ENCODE measurements at places on chromosomes 12 and 14.
A peak's percentile ranks its signal among the peaks of the same experiment; 100 is the strongest.

GRCh38 chr12:64621257-64621942 lies 11.1 kb downstream of the RASSF3 start:
- peak; percentile 27 for ATAC-seq

GRCh38 chr12:76274420-76275083 lies 73.7 kb downstream of the BBS10 start:
- ATAC-seq, result peak; percentile 67

DNA sequence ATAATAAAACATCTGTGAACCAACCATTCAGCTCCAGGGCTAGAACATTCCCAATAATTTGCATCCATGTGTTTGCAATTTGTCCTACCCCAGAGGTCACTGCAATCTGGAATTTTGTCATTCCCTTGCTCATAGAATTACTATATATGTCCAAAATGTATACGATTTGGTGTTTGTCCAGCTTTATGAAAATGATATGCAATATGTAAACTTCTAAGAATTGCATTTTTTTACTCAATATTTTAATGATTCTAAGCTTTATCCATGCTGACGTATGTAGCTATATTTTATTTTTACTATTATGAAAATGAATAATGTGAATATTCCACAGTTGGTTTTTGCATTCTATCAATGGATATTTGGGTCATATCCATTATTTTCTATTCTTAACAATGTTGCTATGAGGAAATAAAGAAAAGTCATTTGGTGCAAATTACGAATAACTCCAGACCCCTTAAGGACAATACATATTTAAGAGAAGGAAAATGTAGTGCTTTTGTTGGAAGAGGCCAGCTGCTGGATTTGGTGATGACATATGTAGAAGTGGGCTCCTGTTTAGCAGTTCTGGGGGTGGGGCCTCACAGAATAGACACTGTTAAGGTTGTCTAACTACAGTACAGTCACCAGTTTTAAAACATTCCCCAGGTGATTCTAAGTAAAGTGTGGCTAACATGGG lies 139.4 kb downstream of the SLC38A4 start:
- no peak for ATAC-seq

DNA sequence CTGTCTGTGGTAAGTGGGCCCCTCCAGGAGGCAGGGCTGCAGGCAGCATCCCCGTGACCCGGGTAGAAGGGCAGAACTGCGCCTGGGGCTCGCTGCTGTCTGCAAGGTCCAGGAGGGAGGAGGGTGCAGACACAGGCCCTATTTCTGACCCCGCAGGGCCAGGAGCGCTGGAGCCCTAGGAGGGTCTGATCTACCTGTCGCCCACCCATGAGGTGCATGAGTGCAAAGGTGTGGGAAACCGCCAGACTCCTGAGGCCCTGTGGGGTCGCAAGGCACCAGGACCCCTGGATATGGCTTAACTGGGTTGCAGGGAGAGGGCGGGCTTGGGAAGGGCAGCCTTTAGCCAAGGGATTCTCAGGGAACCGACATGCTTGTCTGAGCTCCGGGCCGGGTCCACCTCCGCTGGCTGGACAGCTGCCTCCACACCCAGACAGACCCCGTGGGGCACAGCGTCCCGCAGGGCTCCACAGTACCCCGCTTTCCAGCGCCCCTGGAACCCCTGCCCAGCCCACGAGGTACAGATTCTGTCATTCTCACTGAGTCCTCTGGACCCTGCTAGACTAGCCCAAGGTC lies 72.9 kb upstream of the TSPAN11 start:
- ATAC-seq, result no peak

DNA sequence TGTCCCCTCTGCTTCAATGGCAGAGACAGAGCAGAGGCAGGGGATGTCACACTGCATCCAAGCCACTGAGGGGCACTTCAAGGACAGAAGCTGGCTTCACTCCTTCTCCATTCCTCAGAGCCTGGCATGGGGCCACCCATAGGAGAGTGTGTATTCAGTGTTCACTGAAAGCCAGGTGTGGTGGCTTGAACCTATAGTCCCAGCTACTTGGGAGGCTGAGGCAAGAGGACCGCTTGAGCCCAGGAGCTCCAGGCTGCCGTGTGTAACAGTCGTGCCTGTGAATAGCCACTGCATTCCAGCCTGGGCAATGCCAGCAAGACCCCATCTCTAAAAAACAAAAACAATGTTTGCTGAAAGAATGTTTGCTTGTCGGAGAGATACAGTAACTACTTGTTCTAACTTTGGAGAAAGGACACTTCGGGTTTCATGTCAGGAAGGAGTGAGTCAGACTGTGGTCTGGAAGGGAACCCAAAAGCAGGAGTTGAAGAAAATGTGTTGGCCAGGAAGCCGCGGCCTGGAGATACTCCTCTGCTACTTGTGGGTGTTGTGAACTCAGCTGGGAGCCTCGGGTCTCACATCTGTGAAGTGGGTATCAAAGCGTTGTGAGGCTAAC lies 43.4 kb downstream of the ELK3 start:
- peak; percentile 43 for ATAC-seq

GRCh38 chr14:97299661-97300060 lies 502.5 kb downstream of the VRK1 start:
- ATAC-seq, result no peak

- ATAC-seq, result no peak
Measured at GRCh38 chr12:123237646-123238329, 4.6 kb downstream of the MTRFR start.

DNA sequence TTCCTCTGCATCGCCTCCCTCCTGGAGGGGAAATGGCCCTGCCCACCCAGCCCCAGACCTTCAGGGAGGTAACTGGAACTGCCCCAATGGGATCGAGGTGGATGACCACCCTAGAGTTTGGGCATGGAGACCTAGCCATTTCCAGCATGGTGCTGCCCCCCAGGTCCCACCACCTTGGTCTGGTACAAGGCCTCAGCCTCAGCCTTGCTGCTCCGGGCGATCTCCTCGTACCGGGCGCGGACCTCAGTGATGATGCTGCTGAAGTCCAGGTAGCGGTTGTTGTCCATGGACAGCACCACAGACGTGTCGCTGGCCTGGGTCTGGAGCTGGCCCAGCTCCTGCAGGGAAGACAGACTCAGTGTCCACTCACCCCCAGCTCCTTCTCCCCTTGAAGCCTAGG lies 4.4 kb downstream of the KRT78 start:
- no peak for ATAC-seq

DNA sequence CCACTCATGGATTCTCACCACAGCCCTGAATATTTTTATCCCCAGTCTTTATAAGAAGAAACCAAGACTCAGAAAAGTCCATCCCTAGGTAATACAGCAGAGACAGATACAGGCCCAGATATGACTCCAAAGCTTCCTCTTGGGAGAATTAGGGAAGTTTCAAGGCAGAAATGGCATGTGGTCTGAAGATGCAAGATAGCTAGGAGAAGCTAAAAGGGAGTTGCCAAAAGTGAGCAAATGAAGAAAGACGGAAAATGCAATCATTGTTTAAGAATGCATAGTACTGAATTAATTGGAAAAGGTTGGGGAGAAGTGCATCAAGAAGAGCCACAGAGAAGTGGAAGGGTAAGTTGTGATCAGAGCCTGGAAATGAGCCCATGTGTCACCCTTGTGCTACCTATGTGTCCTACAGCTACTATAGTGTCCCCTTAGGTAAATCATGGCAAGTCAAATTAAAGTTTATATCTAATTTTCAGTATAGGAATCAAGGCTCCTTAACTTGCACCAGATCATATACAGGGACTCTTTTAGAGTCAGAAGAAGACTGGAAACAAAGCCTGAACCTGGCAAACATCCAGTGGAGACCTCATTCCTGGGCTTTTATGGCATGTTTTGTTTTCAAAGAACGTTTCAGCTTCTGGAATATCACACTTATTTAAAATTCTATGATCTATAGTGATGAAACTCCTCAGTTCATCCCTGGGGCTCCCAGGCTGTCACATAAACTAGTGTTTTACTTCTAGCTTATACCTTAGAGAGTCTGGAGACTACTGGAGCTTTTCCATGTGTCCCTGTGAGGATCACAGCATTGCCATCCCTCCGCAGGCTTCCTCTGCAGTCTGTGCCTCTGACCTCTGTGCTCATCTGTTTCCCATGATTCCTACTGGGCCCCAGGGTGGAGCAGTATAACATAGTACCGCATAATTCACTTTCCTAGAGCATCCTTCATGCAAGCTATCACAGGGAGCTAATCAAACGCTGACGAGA lies 189.0 kb upstream of the CDKN3 start:
- no peak for ATAC-seq

GRCh38 chr14:31968956-31969698 lies 108.0 kb upstream of the ARHGAP5 start:
- ATAC-seq, result no peak

- no peak for ATAC-seq
Measured at GRCh38 chr12:50642035-50642451, 121.9 kb upstream of the ATF1 start.

- ATAC-seq, result no peak
Measured at GRCh38 chr12:1201886-1202285, 210.9 kb downstream of the ERC1 start.

DNA sequence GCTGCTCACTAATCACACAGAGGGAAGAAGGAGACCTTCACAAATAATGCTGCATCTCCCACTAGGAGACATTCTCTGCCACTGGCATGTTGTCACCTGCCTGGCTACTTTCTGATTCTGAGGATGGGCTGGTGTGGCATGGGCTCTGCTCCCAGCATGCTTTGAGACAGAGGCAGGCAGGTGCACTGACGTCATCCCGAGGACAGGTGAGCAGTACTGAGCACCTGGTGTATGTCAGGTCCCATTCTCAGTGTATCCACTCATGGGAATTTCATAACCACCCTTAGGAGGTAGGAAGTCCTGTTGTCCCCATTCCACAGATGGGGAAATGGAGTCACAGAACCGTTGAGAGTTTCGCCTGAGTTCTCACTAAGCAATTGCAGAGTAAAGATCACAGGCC lies 597.9 kb downstream of the VRK1 start:
- no peak for ATAC-seq

DNA sequence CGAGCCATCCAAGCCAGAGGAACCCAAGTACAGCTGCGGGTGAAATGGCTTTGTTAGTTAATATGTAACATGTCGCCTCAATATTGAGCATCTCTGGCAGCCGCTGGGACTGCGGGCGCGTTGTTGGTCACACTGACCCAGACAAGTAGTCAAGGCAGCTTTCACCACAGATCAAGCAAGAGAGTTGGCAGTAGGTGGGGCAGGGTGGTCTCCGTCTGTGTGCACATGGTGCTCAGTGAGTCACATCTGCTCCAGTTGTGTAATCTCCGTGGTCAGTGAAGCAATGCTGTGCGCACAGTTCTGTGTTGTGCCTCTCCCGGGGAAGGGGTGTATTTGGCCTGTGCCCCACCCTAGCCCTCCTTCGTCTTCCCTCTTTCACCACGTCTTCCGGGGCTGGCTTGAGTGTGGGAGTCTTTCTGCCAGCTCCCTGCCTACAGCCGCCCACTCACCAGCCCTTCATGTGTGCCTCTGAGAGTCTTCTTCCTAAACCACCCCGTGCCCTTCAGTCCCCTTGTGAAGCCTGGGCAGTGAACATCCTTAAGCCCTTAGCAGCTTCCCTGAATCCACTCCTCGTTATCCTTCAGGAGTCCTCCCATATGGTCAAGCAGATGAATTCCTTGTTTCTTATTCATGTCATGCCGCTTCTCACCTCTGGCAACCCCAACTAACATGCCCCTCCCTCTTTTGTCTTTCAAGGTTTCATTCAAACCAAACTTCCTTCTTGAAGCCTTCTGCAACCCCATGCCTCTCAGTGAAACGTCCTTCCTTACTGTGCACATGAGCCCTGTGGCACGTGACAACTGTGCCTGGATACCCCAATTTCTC lies 242.1 kb downstream of the CACNA1C start:
- peak; percentile 24 for ATAC-seq

- no peak for ATAC-seq
Measured at GRCh38 chr14:23831596-23831995, 122.0 kb upstream of the DHRS4 start.

GRCh38 chr12:64756376-64756775 lies 2.8 kb downstream of the GNS start:
- peak; percentile 29 for ATAC-seq

GRCh38 chr12:105596731-105597130 lies 266.2 kb downstream of the C12orf75 start:
- ATAC-seq, result no peak

GRCh38 chr14:104479901-104480300 lies 99.7 kb upstream of the C14orf180 start:
- no peak for ATAC-seq

DNA sequence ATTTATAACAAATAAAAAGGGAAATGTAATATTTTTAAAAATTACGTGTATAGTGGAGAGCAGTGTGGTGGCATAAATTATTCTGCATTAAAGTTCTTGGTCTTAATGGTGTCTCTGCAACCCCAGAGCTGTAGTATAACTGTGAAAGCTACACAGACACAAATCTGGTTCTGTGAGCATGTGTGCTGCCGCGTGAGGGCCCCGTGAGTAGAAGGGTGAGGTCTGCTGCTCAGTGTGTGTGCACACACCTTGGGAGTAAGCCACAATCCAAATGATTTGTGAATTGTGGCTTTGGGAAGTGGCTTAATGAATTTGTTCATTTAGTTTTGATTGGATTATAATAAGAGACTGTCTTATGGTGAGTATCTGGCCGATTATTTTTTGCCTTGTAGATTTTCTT lies 16.8 kb downstream of the PELI2 start:
- no peak for ATAC-seq

Measured in activated CD4-positive, CD25-positive, alpha-beta regulatory T cell treated with anti-CD3 and anti-CD28 coated beads, Interleukin-2, amount 50 U/mL, for 24 hours (primary cell).